ENCODE measurements at places on chromosomes 7 and 10. TPM values are rescaled to one million over a fixed set of nuclear protein-coding genes. Genes with fewer than 3 reads are reported as not detected.
A peak's percentile ranks its signal among the peaks of the same experiment; 100 is the strongest.

GRCh38 chr7:130141884-130142653 is 63.1 kb downstream of the TMEM209 start:
- no peak for DNase-seq

DNA sequence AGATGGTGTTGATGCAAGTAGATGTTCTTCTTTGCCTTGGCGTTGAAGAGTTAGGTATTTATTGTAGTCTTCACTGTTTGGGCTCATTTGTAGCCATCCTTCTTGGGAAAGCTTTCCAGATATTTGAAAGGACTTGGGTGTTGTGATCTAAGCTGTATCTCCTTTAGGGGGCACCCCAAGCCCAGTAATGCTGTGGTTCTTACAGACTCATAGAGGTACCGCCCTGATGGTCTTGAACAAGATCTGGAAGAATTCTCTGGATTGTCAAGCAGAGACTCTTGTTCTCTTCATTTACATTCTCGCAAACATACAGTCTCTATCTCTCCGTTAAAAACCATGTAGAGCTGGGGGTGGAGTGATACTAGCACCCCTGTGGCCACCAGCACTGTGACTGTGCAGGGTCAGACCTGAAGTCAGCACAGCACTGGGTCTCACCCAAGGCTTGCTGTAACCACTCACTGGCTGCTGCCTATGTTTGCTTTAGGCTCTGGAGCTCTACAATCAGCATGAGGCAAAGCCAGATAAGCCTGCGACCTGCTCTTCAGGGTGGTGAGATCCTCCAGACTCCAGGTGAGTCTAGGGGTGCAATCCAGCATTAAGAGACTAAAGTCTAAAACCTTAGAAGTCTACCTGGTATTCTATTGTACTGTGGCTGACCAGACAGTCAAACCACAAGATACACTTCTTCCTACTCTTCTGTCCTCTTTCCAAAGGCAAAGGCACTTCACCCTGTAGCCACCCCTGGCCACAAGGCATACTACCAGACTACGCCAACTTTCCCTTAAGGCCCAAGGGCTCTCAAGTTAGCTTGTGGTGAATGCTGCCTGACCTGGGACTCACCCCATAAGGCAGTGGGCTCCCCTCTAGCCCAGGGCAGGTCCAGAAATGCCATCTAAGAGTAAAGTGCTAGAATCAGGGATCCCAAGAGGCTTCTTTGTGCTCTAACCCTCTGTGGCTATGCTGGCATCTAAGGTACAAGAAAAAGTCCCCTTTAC is 209.7 kb upstream of the TMEM196 start:
- DNase-seq = peak; percentile 63

DNA sequence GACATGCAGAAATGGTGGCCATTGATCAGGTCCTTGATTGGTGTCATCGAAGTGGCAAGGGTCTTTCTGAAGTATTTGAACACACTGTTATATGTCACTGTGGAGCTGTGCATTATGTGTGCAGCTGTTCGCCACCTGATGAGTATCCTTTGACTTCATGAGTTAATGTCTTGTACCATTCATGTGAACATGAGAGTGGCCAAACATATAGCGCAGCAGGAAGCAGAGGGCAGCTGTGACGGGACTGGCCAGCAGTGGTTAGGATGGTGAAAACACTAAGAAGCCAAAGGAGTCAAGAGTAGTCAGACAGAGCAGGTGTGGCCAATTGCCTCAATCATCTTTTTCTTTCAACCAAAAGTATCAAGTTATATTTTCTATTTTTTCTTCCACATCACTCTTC is 167.4 kb downstream of the IMMP2L start:
- no peak for DNase-seq

GRCh38 chr10:34875061-34875460 is 60.0 kb upstream of the PARD3 start:
- no peak for DNase-seq

- DNase-seq = no peak
These were observed 68.4 kb downstream of the CDHR3 start for GRCh38 chr7:106031300-106032035.

The SFRP4 gene
- total RNA-seq = 2.4 TPM

The CNNM1 gene
- 0.35 TPM for total RNA-seq

The KDM7A gene
- total RNA-seq = 7.2 TPM

Measured in renal cortical epithelial cell (primary cell).